ENCODE measurements at places on chromosomes 2 and 18.

DNA sequence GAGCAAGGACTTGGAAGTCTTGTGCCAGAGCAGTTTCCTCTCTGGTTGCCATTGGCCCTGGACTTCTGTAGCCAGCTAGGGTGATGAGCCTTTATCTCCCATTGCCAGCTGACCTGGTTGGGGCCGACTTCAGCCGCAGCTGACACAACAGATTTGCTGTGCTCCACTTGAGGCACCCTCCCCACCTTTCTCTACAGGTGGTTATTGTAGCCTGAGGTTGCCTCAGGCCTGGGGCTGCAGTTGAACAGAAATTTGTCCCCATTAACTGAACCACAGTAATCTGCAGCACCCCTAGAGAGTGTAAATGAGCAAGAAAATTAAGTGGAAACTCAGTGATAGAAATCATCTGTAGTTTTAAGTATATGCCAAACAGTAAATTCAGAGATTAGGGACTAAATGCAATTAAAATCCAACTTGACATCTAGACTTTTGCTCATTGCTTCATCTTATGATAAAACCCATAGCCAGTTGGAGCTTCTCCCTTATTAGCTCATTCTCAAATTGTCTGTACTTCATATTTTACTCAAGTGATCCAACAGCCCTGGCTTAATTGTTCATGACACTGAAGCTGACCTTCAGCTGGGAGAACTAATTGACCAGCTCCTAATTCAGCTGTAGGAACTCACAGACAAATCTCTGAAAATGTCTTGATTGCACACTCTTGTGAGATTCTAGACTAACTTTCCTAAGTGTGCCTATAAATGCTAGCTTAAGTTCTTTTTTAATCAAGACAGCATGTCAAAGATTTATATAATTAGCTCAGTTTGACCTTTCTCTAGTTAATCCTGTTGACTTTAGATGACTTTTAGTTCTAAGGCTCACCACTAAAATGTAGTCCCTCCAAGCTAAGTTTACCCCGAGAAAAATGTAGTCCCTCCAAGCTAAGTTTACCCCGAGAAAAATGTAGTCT lies 48.9 kb downstream of the COPS8 start:
- DNase-seq = no peak

DNA sequence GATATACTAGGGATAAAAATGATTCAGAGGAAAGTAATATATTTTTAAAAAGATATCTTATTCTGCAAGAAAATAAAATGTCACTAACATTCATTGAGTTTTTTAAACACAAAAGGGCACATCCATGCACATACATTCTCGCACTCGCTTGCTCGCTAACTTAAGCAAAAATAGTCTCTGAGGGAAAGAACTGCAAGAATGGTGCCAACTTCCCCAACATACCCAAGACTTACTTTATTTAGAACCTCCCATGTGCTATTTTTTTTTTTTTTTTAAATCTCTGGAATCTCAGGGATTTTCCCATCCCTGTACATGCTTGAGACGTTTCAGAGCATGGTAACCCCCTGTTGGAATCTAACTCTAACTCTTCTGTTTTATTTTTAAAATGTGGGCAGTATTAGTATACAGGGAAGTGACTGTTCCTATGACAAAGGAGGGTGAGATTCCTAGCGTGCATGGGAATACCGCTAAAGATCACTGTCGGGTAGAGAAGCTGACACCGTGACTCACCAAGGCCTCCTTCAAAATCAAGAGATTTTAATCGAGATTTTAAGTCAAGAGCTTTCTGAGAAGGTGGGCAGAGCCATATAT lies 187.9 kb upstream of the ZEB2 start:
- no peak for DNase-seq

GRCh38 chr2:206984206-206984605 lies 44.9 kb downstream of the CPO start:
- DNase-seq = no peak

DNA sequence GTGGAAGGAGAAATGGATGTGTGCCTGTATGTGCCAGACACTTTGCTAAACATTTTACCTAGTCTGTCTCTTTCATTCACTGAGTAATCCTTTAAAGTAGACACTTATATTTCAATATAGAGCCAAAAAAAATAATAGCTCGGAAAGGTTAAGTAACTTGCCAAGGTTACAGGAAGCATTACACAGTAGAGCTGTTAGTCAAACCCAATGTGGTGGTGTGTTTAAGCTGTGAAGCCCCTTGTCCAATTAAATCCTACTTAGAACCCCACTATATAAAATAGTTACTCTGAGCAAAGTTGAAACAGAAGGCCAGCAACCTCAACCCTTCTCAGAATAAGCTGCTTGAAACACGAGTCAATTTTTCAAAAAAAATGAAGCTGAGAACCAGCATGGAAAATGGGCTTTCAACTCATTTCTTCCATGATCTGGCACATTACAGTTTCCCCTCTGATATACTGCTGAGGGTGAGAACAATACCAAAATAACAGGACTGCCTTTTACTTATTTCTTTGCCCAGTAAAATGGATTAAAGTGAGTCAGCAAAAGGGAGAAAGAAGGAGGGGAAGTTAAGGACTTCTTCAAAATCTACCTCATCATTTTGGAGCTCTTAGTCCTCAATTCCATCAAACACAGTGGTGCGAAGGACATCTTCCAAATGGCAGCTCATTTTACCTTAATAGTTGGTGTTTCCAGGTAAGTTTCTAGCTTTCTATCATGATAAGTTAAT lies 7.9 kb downstream of the RDH14 start:
- DNase-seq = no peak

DNA sequence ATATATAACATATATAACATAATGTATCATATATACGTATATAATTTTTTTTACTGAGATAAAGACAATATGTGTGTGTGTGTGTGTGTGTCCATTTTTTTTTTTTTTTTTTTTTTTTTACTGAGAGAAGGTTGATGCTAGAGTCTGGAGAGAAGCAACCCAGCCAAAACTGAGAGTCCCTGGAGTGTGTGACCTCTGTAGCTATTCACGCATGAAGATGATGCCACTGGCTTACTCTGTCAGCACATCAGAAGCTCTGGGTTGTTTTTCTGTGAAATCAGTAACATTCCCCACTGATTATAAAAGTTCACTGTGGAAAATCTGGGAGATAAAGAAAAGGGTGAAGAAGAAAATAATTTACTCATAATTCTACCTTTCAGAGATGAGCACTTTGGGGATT lies 27.2 kb downstream of the CCDC195 start:
- DNase-seq = no peak
